ENCODE measurements at places on chromosomes 3 and 15.

DNA sequence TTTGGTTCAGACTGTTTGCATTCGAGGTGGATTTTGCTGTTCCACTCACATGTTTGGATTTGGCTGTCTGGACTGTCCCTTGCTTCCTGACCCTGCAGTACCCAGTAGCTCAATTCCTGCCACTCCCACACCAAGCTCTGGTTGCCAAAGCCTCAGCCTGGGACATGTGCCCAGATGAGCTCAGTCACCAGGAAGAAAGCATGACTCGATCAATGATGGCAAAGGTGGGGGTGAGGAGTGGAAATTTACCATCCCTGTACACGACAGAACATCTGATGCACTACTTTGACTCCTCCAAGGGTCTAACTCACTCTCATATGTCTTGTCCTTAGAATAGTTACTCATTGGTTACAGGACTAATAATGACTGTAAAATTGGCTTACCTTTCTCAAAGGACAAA lies 45.2 kb downstream of the ZNF385D start:
- DNase-seq, result no peak

DNA sequence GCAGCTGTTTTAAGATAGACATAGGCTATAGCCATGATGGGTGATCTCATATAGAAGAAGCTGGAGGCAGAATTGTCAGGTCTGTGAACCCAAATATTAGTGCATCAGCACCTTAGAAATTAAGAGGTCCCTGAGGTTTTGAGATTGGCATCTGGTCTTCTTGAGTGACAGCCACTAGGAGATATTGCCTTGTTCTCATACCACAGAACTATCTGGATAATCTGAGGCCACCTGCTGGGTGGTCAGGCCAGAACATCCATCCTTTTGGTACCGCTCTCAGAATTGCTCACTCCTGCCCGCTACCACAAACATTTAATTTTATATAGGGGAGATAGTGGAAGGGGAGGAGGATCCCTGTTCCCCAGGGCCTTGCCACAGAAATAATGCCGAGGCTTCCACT lies 210.6 kb upstream of the ZPLD1 start:
- no peak for DNase-seq

GRCh38 chr3:158768881-158769543 lies 32.8 kb upstream of the MFSD1 start:
- no peak for DNase-seq

DNA sequence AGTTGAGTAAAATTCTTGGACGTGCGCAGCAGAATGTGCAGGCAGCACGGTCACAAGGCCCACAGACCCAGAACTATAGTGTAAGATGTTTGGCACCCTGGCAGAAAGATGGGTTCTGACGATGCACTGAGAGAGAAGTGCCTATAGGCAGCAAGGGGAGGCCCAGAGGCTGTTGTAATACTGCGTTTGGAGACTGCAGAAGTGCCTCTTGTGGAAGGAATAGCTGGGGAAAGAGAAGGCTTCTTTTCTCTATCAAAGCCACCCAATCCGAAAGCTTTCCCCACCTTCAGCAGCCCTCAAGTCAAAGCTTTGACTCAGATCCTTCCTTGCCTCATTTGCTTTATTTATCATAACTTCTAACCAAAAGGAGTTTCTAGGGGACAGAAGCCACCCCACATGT lies 5.2 kb upstream of the SIN3A start:
- no peak for DNase-seq

DNA sequence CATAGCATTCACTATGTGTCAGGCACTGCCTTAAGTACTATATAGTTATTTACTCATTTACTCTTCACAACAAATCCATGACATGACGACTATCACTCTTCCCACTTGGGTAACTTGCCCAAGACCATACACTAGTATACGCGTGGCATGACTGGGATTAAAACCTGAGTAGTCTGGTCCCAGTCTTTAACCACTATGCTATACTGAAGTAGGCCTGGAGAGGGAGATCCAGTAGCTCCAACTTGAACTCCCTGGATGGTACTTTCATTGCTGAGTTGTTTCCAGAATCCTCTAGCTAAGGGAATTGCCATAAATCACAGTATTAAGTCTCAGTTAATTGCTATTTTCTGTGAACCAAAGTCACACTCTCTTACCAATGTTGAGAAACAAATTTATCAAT lies 116.2 kb upstream of the LSAMP start:
- DNase-seq, result no peak

- no peak for DNase-seq
Measured at GRCh38 chr3:149085828-149086231, 503 bp downstream of the HLTF start.

DNA sequence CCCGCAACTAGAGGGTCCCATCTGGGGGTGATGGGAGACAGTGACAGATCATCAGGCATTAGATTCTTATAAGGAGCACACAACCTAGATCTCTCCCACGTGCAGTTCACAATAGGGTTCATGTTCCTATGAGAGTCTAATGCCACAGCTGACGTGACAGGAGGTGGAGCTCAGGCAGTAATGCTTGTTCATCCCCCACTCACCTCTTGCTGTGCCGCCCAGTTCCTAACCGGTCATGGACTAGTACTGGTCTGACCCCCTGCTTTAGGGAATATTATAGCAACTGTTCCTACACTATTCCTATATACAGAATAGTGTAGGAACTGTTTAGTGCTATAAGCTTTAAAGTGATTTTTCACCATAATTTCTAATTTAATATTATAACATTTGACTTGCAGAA lies 128.1 kb upstream of the AZI2 start:
- no peak for DNase-seq

DNA sequence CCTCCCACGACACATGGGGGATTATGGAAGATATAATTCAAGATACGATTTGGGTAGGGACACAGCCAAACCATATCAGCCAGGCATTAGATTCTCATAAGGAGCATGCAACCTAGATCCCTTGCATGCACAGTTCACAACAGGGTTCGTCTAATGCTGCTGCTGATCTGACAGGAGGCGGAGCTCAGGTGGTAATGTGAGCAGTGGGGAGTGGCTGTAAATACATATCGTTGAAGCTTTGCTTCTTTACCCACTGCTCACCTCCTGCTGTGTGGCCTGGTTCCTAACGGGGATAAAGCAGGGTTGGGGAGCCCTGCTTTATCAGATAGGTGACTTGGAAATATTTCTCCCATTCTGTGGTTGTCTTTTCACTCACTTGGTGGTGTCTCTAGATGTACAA lies 14.8 kb downstream of the DOCK3 start:
- no peak for DNase-seq

- no peak for DNase-seq
Measured at GRCh38 chr3:42742259-42742658, 30.8 kb downstream of the CCDC13 start.
